ENCODE measurements at places on chromosomes 5 and 9. TPM values are rescaled to one million over a fixed set of nuclear protein-coding genes. Genes with fewer than 3 reads are reported as not detected.

Gene LCN10
- not detected for total RNA-seq

Gene SHISAL2B
- total RNA-seq = not detected

Gene OLFM1
- 2.7 TPM for total RNA-seq

Gene MOB3B
- 0.18 TPM for total RNA-seq

Gene RPS14
- 3,362 TPM for total RNA-seq

Gene C9orf78
- 31.4 TPM for total RNA-seq

Gene OGN
- 0.49 TPM for total RNA-seq

Gene TGFBI
- total RNA-seq = 1,161 TPM

Gene NR2F1-AS1
- total RNA-seq = 19.0 TPM

Gene BTNL8
- not detected for total RNA-seq

Gene FOXD4L6
- not detected for total RNA-seq

Gene PLCXD3
- total RNA-seq = 20.9 TPM

Gene DAB2
- 94.4 TPM for total RNA-seq

Gene HMCN2
- total RNA-seq = not detected

Gene PLAC8L1
- not detected for total RNA-seq

Gene UBQLN1
- total RNA-seq = 66.6 TPM

Gene NSG2
- not detected for total RNA-seq

Gene WDR38
- total RNA-seq = not detected

Gene DNAJA1
- 45.3 TPM for total RNA-seq

Gene SV2C
- not detected for total RNA-seq

Gene ZNF454
- 1.9 TPM for total RNA-seq

Gene CCDC69
- 6.1 TPM for total RNA-seq

Gene GPR150
- 0.54 TPM for total RNA-seq

Gene GEMIN5
- 11.2 TPM for total RNA-seq

Gene IL3
- not detected for total RNA-seq

Gene LCN6
- total RNA-seq = not detected

Gene OLFML2A
- 0.49 TPM for total RNA-seq

Gene POU5F2
- total RNA-seq = 0.16 TPM

Gene PCDHGA1
- 0.54 TPM for total RNA-seq

Gene ZNF883
- 1.8 TPM for total RNA-seq

Gene SLC4A9
- not detected for total RNA-seq

Gene CYSRT1
- not detected for total RNA-seq

Gene UIMC1
- 27.4 TPM for total RNA-seq

Gene ANKRD55
- 0.32 TPM for total RNA-seq

Gene PDE6A
- total RNA-seq = not detected

Gene TEX48
- not detected for total RNA-seq

Gene INSL4
- total RNA-seq = not detected

Gene ROR2
- total RNA-seq = 33.4 TPM

Gene PCDHA9
- total RNA-seq = not detected

Gene SPINK13
- total RNA-seq = not detected

Gene INSYN2B
- total RNA-seq = 15.7 TPM

Gene IL4
- not detected for total RNA-seq

Gene NOXA1
- 0.16 TPM for total RNA-seq
